Activated CD4-positive, alpha-beta T cell treated with anti-CD3 and anti-CD28 coated beads, Interleukin-2, amount 10 ng/mL, durations not matched to agents 24 days and 14 days (primary cell): ENCODE measurements at places on chromosomes 5 and 9. TPM values are rescaled to one million over a fixed set of nuclear protein-coding genes. Genes with fewer than 3 reads are reported as not detected.

PAX5 gene
- 0.16 and 0.33 TPM in 2 replicates for total RNA-seq

CNTNAP3 gene
- total RNA-seq, result not detected in 2 replicates

STPG3 gene
- total RNA-seq, result 0.54 and 0.99 TPM in 2 replicates

HTR1A gene
- total RNA-seq, result not detected in 2 replicates

DNA sequence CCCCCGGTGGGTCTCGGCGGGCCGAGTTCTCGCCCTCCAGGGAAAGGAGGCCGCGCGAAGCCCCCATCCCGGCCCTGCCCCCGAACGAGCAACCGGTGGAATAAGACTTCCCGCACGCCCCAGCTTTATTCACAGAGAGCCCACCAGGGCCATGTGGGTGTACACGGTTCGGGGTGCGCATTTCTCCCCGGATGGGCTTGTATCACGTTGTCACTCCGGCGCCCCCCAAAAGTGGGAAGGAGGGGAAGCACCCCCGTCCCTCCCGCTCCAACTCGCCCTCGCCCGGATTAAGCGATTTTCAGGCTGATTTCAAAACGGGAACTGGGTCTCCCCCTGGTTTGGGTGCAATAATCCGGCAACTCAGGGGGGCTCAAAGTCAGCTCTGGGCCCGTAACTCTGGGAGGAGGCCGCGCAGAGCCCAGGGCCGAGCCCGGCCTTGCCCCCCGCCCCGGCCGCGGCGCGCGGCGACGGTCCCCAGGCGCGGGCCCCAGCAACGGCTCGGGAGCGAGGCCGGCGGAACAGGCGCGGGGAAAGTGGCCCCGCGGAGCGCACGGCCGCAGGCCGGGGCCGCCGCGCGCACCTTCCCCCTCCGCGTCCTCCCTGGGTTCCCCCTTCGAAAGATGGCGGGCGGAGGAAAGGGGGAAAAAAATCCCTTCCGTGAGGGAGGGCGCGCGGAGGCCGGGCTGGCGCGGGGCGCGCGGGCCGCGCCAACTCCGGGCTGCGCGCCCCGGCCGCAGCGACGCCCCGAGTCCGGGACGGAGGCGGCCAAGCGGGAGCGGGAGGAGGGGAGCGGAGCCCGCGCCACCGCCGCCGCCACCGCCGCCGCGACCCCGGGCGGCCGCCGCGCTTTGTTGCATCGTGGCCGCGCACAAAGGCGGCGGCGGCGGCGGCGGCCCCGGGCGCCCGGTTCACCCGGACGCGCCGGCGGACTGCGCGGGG lies 644 bp downstream of the BRD3 start:
- DNase-seq, result peak; percentile 86

DNA sequence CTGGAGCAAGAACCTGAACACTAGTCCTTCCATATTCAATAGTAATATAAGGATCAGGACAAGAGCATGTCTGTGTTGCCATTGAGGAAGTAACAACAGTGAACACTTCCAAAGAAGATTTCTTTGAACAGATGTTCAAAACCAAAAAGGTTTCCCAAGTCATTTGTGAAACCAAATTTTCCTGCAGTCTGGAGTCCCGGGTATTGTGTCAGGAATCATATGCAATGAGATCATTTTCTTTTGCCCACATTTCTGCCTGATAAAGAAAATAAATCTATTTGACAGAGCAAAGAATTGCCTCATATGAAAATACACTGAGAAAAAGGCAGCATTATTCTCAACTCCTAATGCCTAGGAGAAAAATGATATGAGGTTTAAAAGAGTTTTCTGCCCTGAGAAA lies 151.7 kb downstream of the SNX18 start:
- DNase-seq, result no peak

DNA sequence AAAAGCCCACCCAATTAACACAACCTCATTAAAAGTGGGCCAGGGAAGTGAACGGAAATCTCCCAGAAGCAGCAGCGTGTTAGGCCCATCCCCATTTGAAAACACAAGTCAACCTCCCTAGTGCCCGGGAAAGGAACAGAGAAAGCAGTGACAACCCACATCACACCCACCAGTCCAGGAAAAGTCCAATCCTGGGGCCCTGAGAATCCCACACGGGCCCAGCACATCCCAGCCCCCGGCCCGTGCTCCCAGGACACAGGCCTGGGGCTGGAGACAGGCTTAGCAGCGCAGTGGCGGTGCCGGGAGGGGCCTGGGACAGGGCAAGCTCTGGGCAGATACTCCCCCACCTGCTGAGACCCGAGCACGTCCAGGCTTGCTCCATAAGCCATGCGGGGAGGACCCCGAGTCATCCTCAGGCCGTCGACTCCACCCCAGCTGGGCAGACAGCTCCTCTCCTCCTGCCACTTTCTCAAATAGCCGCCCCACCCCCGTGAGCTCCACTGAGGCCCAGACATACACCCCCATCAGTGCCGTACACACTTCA lies 101.0 kb downstream of the KCNT1 start:
- DNase-seq, result no peak

DNA sequence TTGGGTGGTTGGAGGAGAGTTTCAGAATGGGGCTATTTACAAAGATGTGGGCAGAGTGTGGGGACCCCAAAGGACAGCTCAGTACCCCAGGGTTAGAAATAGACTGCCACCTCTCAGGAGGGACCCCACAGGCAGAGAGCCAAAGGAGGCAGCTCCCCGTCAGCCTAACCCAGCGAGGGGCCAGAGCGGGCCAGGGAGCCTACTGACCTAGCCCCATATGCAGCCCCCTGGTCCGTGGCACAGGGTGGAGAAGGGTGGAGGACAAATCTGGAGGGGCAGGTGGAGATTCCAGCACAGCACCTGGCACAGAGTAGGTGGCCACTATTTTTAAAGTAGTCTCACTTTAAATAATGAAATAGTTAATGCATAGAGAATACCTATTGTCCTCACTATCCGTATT lies 67.2 kb upstream of the ANGPTL2 start:
- no peak for DNase-seq

- DNase-seq, result no peak
These were observed 303.0 kb downstream of the CSNK1G3 start for GRCh38 chr5:123814801-123815470.

DNA sequence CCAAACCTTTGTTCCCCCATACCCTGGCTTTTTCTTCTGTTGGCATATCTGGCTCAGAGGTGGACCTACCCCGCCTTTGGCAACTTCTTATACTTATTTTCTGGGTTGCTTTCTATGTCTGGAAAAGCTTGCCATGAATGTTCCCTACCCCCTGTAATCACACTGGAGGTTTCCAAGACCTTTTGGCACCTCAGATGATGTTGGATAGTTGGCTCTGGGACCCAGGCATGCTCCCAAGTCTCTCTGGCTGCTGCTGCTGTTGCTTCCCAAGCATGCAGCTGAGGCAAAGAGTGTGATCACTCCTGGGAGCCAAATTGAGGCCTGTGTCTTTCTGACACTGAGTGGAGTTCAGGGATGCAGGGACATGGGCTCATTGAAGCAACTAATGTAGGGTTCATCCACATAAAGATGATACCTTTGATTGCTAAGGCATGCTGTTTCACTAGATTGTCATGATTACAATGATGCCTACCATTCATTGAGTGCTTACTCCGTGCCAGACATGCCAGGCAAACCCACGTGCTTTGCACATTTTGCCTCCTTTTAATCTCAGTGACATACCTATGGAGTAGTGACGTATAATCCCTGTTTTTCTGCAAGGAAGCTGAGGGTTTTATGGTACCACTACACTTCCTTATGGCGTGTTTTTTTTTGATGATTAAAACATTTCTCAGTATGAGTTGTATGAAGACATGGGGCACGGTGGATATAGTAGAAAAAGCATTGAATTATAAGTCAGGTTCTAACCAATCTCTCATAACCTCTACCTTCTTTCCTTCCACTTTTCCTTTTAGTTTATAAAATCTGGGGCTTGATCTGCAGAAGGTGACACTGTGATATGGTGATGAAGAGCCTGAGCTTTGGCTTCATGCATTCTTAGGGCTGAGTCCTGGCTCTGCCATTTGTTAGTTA lies 73.1 kb downstream of the ARHGAP26 start:
- DNase-seq, result no peak

- peak; percentile 21 for DNase-seq
These were observed 368.8 kb upstream of the SPATA31A5 start for GRCh38 chr9:60545346-60545877.

DNA sequence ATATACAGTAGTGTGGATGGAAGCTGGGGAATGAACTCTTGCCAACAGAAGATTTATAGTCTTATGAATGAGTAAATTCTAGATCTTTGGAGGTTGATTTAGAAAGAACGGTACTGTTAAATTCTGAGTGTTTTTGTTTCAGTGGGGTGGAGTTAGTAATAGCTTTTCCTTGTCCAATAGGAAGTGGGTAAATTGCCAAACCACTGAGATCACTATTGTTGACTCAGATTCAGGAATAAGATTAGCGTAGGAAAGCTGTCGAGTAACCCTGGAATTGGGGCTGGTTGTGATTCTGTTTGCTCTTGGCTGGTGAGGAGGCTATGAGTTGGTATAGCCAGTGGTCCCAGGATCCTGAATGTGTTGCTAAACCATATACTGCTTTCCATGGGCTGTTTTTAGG lies 155.6 kb downstream of the ARHGAP26 start:
- no peak for DNase-seq

DNA sequence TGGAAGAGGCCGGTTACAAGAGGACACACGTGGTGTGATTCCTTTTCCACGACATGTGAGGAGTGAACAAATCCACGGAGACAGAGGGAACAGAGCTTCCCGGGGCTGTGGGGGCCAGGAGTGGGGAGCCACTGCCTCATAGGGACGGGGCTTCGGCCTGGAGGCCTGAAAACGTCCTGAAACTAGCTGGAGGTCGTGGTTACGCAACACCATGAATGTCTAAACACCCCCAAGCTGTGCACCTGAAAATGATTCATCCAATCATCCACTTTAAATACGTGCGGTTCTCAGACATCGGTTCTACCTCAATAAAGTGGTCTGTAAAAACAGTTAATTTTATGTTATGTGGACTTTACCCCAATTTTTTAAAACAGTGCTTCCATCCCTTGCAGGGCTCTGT lies 65.3 kb upstream of the PPP1R26 start:
- DNase-seq, result no peak
